GM23248 (cell line): ENCODE measurements at places on chromosomes 7 and 10.

DNA sequence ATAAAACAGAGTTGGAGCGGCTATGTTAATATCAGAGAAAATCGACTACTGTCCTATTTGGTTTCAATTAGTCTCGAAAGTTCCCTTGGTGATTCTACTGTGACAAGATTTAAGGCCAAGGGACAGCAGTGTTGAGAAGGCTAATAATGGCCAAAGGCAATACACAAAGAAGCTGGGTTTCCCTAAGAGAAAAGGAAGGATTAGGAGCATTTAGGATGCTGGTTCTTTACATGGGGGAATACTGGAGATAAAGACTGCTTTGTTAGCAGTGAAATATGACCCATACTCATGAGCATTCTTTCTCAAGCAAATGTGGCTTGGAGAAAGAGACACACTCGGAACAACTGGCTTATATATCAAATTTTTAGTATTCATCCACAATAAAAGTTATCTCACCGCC, 32.2 kb downstream of the IQUB start:
- DNase-seq, result no peak

GRCh38 chr7:144529269-144529926, 125.9 kb upstream of the NOBOX start:
- DNase-seq, result no peak

- DNase-seq, result peak; percentile 18
Measured at GRCh38 chr7:27051451-27051850, 44.3 kb downstream of the HOXA1 start.

GRCh38 chr10:78905957-78906308, 162.8 kb upstream of the ZMIZ1 start:
- no peak for DNase-seq

DNA sequence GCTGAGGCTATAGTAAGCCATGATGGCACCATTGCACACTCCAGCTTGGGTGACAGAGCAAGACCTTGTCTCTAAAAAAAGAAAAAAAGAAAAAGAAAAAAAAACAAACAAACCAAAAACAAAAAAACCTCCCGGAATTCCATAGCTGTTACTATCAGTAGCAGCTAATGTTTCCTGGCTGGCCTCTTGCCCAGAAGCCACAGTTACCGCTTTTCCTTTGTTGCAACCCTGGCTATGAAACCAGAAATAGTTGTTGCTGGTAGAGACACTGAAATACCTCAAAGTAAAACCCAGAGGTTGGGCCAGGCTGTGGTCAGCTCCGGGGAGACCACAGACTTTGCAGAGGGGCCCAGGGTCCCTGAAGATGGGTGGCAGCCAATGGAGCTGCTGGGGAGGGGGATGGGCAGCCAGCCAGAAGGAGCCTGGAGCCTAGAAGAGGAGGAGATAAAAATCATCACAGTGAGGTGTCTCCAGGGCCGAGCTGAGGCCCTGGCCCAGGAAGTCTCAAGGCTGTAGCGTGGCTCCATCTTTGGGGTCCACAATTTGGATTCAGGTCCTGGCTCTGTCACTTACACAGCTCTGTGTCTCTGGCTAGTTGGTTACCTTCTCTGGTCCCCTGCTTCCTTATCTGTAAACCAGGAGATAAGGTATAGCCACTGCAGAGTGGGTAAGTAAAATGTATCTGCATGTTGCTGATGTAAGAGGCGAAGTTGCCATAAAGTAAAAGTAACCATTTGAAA, 3.4 kb upstream of the CHST12 start:
- peak; percentile 97 for DNase-seq

GRCh38 chr7:2526659-2527504, 7.3 kb downstream of the LFNG start:
- DNase-seq, result no peak

GRCh38 chr10:104267721-104268404, 1.1 kb upstream of the GSTO2 start:
- no peak for DNase-seq

DNA sequence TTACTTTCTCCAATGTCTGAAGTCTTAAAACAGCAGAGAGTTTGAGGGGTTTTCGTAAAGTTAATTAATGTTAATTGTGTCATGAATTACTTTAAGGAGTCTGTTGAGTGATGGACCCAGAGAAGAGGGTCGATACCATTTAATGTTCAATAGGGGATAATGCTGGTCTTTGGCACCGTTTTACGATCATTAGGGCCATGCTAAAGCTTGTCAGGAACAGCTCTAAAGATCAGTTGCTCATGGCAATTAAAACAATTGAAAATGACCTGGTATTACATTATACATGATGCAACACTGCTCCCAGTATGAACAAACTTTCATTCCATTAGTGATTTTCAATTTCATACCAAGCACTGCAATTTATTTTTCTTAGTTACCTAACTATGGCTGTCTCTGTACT, 296.9 kb downstream of the ETV1 start:
- DNase-seq, result peak; percentile 1

DNA sequence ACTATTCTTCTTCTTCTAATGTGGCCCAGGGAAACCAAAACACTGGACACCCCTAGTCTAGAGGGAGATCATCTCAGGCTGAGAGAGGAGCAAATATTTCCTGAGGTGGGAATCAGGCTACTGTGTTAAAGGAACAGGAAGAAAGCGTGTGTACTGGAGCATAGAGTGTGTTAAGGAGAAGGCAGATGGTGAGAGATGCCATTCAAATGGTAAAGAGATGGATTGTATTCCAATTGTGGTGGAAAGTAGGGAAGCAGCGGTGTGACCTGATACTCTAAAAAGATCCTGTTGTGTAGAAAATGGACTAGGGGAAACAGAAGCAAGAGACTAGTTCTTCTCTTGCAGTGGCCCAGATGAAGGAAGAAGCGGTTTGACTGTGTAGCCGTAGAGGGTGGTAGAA, 31.2 kb downstream of the RAB18 start:
- no peak for DNase-seq

- DNase-seq, result no peak
Measured at GRCh38 chr10:115219203-115219602, 126.0 kb downstream of the ATRNL1 start.

DNA sequence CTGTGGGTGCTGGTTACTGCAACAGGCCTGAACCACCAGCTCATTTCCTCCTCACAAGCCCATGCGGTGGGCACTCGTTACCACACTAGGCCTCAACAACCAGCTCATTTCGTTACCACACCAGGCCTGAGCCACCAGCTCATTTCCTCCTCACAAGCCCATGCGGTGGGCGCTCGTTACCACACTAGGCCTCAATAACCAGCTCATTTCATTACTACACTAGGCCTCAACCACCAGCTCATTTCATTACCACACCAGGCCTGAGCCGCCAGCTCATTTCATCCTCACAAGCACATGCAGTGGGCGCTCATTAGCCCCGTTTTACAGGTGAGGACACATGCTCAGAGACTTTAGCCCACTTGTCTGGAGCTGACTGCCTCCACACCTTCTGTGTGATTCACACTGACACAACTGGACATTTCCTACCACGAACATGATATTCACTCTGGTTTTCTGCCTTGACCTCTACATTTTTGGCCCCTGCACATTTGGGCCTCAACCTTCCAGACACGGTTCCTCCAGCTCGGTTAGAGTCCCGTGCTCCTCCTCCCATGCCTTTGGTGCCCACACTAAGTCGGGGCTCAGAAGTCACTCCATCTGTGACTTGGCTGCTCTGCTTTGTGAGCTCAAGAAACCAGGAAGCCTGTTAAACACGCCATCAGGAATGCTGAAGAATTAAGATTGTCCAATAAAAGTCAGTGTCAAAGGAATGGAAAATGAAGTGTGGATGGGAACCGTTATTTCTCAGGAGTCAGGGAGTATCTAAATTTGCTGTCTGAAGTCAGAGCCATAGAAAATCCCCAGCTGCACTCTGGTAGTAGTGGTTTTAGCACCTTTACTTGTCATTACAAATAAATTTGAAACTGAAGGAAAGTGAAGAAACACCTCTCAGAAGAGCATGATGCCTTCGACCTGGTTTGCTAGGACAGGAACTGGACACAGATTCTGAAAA, 55.8 kb upstream of the LANCL2 start:
- DNase-seq, result no peak

- peak; percentile 77 for DNase-seq
Measured at GRCh38 chr7:116180302-116180701, 30.0 kb upstream of the TES start.

- no peak for DNase-seq
Measured at GRCh38 chr10:8691498-8692017, 637.1 kb downstream of the GATA3 start.

- DNase-seq, result no peak
Measured at GRCh38 chr7:25379351-25380300, 151.3 kb upstream of the NPVF start.

GRCh38 chr10:49243610-49244283, 55.2 kb upstream of the C10orf71 start:
- no peak for DNase-seq

- peak; percentile 18 for DNase-seq
Measured at GRCh38 chr7:14228341-14228740, 238.9 kb upstream of the ETV1 start.

GRCh38 chr7:34281260-34281659, 375.9 kb downstream of the BMPER start:
- DNase-seq, result peak; percentile 10

GRCh38 chr10:119782981-119783664, 57.3 kb downstream of the INPP5F start:
- peak; percentile 31 for DNase-seq

DNA sequence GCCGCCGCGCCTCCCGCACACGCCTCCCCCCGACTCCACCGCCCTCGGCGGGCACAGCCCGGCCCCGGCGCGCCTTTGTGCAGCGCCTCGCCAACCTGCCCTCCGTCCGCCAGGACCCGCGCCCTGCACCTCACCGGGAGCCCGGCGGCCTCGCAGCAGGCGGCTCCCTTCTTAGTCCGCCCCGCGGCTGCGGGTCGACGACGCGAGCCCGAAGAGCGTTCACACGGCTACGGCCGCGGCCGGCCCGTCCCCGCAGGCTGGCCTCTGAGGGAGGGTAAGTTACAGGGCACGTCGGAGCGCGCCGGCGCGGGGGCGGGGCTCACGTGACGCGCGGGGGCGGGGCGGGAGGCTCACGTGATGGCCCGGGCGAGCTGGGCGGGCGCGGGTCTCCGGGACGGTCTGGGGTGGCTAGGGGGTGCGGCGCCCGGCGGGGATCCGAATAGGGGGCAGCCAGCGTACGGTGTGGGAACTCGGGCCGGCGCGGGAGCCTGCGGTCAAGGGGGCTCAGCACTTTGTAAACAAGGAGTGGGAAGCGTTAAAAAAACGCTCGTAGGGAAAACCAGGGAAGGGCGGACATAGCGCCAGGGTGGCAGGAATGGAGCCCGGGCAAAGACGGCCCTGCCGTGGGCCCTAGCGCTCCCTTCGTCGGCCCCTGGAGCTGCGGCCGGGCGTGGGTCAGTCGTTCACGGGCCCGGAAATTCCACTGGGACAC, at the start of gene ARHGAP12:
Gene ARHGAP12 (minus strand): TSS at position 283 of the 712 bp plus-strand sequence. CDS start 19,976 bp downstream, outside the sequence.
- peak; percentile 95 for DNase-seq

DNA sequence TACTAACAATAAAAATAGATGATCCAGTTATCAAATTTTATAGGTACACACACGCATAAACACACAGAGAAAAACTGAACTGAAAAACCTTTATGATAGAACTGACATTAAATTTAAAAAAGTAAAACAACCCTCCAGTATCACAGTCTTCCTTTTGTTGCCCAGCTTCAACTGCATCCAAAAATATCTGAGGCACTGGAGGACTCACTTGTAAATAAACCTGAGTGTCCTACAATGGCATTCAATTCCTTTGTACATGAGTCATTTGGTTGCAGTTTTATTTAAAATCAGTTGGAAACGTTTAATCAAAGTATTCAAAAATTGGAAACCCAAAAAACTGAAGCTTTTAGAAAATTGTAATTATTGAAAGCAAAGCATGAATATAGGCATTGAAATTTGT, 265.2 kb upstream of the CSTF2T start:
- DNase-seq, result peak; percentile 56

DNA sequence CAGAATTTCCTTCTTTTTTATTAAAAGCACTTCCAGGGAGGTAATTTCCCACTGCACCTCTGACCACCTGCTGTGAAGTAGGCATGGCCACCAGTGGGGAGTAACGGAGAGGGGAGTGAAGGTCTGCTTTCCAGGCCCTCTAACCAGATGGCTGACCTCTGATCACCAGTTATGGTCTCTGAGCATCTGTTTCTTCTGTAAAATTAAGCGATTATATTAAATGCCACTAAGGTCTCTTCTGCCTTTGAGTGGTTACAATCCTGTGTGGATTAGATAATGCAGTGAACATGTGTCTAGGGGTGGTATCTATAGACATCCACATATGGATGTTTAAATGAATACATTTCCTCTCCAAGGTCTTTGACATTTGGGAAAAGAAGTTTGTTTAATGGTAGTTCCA, 199.6 kb downstream of the HERPUD2 start:
- no peak for DNase-seq
